Thoracic aorta (tissue), 2 donors: ENCODE measurements at places on chromosomes 7 and 10. TPM values are rescaled to one million over a fixed set of nuclear protein-coding genes. Genes with fewer than 3 reads are reported as not detected.
A peak's percentile ranks its signal among the peaks of the same experiment; 100 is the strongest.

- peaks cover 25% of the 10 kb centered on the region for H3K4me1 ChIP-seq
- peak overlapping the region; percentile 99 for H3K27ac ChIP-seq
- DNase-seq = no peak
- H3K27me3 ChIP-seq = no peaks in the 10 kb centered on the region
- H3K4me3 ChIP-seq = peak overlapping the region; percentile 99
- H3K36me3 ChIP-seq = peaks cover 37% of the 10 kb centered on the region
Observed at GRCh38 chr7:44798649-44799305, 2.3 kb downstream of the PPIA start.

The WDFY4 gene
- total RNA-seq = 10.0 TPM

DNA sequence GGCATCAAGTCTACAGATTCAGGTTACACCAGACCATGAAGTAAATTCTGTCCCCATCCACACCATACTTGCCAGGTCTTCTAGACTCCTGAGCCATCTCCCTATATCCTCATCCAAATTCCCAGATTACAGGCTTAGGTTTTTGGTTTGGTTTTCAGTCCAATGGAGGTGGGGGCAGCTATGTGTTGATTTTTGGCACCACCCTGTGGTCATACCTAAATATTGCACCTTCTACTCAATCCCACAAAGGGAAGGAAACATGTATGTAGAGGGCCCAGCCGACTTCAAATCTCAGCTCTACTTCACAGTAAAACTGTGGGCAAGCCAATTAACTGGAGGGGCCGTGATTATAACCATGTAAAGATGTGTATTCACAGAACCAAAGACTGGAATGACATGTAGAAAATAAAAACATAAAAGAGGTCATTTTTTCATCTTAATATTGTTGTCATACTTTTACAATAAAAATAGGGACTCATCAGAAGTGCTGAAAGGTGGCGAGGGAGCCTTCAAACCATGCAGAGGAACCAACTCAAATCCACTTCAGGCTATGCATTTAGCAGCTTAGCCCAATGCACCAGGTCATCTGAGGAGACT is 19.8 kb downstream of the ERCC6 start:
- no peak overlapping the region for H3K27ac ChIP-seq
- H3K4me3 ChIP-seq = no peak overlapping the region
- peaks cover 27% of the 10 kb centered on the region for H3K4me1 ChIP-seq
- no peak for DNase-seq
- peaks cover 6% of the 10 kb centered on the region for H3K36me3 ChIP-seq

DNA sequence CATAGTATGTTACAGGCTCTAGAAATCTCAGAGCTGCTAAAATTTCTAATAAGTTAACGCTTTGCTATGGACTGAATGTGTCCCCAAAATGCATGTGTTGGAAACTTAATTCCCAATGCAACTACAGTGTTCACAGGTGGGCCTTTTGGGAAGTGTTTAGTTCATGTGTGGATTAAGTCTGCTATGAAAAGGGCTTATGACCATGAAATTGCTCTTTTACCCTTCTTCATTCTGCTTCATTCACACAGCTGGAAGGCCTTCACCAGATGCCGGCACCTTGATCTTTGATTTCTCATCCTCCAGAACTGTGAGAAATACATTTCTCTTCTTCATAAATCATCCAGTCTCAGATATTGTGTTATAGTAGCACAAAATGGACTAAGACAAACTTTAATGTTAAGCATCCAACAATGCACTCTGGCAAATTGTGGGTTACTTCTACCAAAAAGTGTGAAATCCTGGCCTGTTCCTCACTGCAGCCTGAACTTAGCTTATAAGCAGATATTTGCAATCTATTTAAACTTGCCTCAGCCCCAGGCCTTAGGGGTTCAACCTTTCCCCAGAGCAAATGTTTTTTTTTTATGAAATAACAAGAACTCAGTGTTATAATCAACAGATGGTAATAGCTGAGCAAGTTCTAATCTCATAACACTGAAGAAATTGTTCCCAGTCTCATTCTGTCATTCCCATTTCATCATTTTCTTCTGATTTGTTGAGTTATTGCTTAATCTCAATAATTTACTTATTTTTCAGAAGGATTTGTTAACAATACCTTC is 523.6 kb downstream of the KIF20B start:
- no peaks in the 10 kb centered on the region for H3K36me3 ChIP-seq
- no peak overlapping the region for H3K27ac ChIP-seq
- no peak for DNase-seq

GRCh38 chr7:88280801-88281200 is 25.9 kb downstream of the STEAP4 start:
- no peaks in the 10 kb centered on the region for H3K27me3 ChIP-seq
- H3K4me3 ChIP-seq = no peak overlapping the region
- DNase-seq = no peak
- H3K36me3 ChIP-seq = no peaks in the 10 kb centered on the region
- H3K27ac ChIP-seq = no peak overlapping the region
- H3K4me1 ChIP-seq = no peaks in the 10 kb centered on the region

The LHPP gene
- 7.2 TPM for total RNA-seq

GRCh38 chr7:2719007-2719406 is 31.0 kb downstream of the AMZ1 start:
- DNase-seq = no peak
- no peak overlapping the region for H3K27ac ChIP-seq
- H3K27me3 ChIP-seq = no peaks in the 10 kb centered on the region
- no peak overlapping the region for H3K4me3 ChIP-seq

The STOX1 gene
- 0.14 TPM for total RNA-seq

- H3K4me1 ChIP-seq = peaks cover 25% of the 10 kb centered on the region
- no peak overlapping the region for H3K4me3 ChIP-seq
- no peak for DNase-seq
- no peaks in the 10 kb centered on the region for H3K36me3 ChIP-seq
- no peaks in the 10 kb centered on the region for H3K27me3 ChIP-seq
Observed at GRCh38 chr7:134922720-134923704, 63.3 kb upstream of the AGBL3 start.

- peak overlapping the region; percentile 42 for H3K27ac ChIP-seq
- H3K36me3 ChIP-seq = no peaks in the 10 kb centered on the region
- peak overlapping the region; percentile 58 for H3K4me3 ChIP-seq
- peak; percentile 78 for DNase-seq
Observed at GRCh38 chr10:3538656-3539531, 246.1 kb downstream of the KLF6 start.

- no peak for DNase-seq
- H3K27me3 ChIP-seq = no peaks in the 10 kb centered on the region
- no peaks in the 10 kb centered on the region for H3K36me3 ChIP-seq
- no peaks in the 10 kb centered on the region for H3K4me1 ChIP-seq
- no peak overlapping the region for H3K27ac ChIP-seq
Observed at GRCh38 chr7:1260244-1260635, 27.6 kb downstream of the UNCX start.

DNA sequence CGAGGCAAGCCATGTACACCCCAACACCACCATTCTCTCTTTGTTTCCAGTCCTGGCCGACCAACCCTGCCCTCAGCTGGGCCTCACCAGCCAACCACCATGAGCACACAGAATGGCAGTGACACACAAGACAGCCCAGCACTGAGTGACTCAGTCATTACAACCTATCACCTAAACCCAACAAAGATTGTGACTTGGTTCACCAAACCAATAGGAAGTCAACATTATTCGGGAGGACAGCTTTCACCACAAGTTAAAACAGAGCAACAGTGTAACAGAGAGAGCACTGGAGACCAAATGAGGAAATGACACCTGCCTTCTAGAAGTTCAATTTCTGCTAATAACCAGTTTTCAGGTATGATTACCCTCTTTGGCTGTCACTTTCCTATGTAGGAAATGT is 72.1 kb downstream of the DNMBP start:
- no peak overlapping the region for H3K4me3 ChIP-seq
- H3K27me3 ChIP-seq = no peaks in the 10 kb centered on the region
- H3K4me1 ChIP-seq = no peaks in the 10 kb centered on the region
- no peaks in the 10 kb centered on the region for H3K36me3 ChIP-seq

The SFRP5 gene
- total RNA-seq = 0.41 TPM

The SLC16A9 gene
- 1.8 TPM for total RNA-seq

The CALD1 gene
- 912 TPM for total RNA-seq

The ADARB2 gene
- 0.71 TPM for total RNA-seq

The SPDYE8 gene
- total RNA-seq = not detected

DNA sequence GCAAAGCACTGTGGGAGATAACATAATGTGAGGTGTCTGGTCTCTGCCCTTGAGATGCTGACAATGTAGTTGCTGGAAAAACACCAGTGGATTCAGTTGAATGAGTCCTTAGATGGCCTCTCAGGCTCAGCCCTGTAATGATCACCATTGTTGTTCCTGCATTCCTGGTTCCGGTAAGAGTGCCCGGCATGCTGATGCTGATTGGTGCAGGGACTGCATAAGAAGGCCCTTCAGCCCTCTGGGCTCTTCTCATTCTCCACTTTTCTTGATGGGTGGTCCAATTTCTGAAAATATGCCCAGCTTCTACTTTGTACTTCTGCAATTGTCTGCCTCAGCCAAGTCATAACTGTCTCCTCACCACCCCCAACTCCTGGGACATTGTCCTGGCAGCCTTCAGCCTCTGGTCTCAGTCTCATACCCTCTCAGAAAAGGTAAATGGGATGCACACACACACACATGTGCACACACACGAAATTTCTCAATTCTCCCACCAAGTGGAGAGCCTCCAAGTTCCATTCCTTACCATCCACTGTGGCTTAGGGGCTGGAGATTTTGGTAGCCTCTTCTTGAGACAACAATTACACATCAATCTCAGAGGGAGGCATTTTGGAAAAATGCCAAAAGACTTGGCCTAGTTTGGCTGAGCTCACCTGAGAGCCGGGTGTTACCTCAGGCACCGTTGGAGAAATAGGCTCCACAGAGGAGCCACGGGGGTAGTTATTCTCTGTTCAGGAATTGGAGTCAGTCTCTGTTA is 314.9 kb downstream of the RPS24 start:
- H3K27ac ChIP-seq = no peak overlapping the region
- DNase-seq = no peak

DNA sequence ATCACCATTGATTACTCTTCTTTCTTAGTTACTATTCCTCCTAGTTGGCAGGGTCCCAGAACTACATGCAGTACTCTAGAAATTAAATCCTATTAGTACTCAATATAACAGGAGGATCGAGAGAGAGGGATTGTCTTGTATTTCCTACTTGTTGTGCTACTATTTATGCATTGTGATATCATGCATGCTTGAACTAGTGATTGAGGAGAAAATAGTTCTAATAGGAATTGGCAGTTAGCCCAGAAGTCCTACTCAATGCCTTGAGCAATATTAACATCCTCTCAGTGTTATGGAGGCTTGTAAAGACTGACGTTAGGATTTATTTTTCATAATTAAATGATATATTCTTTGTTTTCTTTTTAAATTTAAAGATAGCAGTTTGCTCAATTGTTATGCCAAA is 67.4 kb downstream of the FOXP2 start:
- H3K27me3 ChIP-seq = no peaks in the 10 kb centered on the region
- DNase-seq = no peak
- no peak overlapping the region for H3K27ac ChIP-seq
- H3K4me1 ChIP-seq = peaks cover 6% of the 10 kb centered on the region
- H3K4me3 ChIP-seq = no peak overlapping the region
- no peaks in the 10 kb centered on the region for H3K36me3 ChIP-seq

GRCh38 chr7:72925546-72926120 is 738 bp downstream of the POM121 start:
- peaks cover 20% of the 10 kb centered on the region for H3K36me3 ChIP-seq
- H3K4me1 ChIP-seq = peaks cover 15% of the 10 kb centered on the region
- peak overlapping the region; percentile 91 for H3K4me3 ChIP-seq
- peak overlapping the region; percentile 90 for H3K27ac ChIP-seq

GRCh38 chr7:87599336-87599735 is 1.3 kb downstream of the ABCB1 start:
- H3K27ac ChIP-seq = no peak overlapping the region
- peak overlapping the region; percentile 70 for H3K4me3 ChIP-seq
- no peak for DNase-seq
- H3K27me3 ChIP-seq = no peaks in the 10 kb centered on the region
- H3K4me1 ChIP-seq = peaks cover 7% of the 10 kb centered on the region
- no peaks in the 10 kb centered on the region for H3K36me3 ChIP-seq

DNA sequence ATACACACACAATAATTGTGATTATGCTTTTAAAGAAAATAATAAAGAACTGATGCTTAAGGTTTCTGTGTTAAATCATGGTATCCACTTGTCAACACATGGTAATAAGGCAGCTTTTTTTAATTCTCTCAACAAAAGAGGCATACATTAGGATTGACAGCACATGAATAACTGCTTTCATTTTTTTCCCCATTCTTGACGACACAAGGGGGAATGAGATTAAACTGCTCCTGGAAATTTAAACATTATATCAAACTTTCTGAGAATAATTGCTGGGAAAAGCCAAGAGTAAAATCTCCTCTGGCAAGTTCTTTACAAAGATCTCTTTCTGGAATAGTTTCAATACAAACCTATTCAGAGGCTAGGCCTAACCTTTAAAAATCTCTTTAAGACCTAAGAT is 99.0 kb upstream of the GPR22 start:
- no peak overlapping the region for H3K4me3 ChIP-seq
- H3K36me3 ChIP-seq = no peaks in the 10 kb centered on the region

The C7orf57 gene
- not detected for total RNA-seq

The HOXA4 gene
- total RNA-seq = 6.1 TPM

GRCh38 chr10:15737656-15738055 is 17.9 kb upstream of the ITGA8 start:
- H3K27me3 ChIP-seq = no peaks in the 10 kb centered on the region
- H3K36me3 ChIP-seq = no peaks in the 10 kb centered on the region
- no peak overlapping the region for H3K27ac ChIP-seq
- no peak overlapping the region for H3K4me3 ChIP-seq

GRCh38 chr7:138613630-138614029 is 87.5 kb downstream of the SVOPL start:
- H3K4me1 ChIP-seq = no peaks in the 10 kb centered on the region
- H3K4me3 ChIP-seq = no peak overlapping the region
- H3K36me3 ChIP-seq = no peaks in the 10 kb centered on the region
- H3K27ac ChIP-seq = no peak overlapping the region

GRCh38 chr10:131567279-131568162 is 256.0 kb upstream of the TCERG1L start:
- H3K4me3 ChIP-seq = no peak overlapping the region
- H3K4me1 ChIP-seq = no peaks in the 10 kb centered on the region
- H3K27ac ChIP-seq = no peak overlapping the region
- H3K27me3 ChIP-seq = no peaks in the 10 kb centered on the region

The SLC26A3 gene
- total RNA-seq = not detected

DNA sequence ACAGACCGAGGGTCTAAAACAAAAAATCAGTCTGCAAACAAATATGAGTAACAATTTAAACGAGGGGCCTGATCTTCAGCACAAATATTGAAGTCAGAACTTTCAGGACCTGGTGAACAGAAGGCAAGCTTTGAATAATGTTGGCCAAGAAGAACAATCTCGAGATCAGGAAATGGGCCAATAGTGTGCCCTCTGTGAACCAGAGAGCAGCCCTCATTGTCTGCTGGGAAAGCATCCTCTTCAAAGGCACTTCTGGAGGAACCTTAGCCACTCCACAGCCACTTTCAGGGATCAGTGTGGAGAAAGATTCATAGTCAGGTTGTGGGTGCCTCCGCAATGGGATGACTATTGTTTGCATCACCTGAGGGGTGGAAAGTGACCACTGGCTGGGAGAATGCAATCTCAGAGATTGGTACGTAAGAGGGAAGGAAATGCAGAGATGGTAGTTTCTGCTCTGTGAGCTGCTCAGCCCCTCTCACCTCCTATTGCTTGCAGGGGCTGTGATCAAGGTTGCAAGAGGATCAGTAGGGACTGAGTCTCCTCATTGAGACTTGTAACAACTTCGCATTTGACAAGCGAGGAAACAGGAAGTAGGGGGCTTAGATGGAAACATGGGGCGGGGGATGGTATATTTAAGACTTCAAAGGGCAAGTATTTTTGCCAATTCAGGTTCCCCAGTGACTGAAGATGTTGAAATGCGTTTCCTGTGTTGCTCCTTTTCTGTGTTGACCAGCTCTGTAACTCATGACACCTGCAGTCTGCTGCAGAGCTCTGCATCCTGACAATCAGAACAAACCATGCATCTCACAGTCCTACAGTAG is 28.4 kb upstream of the IFRD1 start:
- H3K4me1 ChIP-seq = peaks cover 15% of the 10 kb centered on the region
- DNase-seq = no peak
- H3K27me3 ChIP-seq = no peaks in the 10 kb centered on the region
- H3K27ac ChIP-seq = no peak overlapping the region
- H3K4me3 ChIP-seq = no peak overlapping the region
- no peaks in the 10 kb centered on the region for H3K36me3 ChIP-seq
